ENCODE measurements at places on chromosomes 6 and 20.

DNA sequence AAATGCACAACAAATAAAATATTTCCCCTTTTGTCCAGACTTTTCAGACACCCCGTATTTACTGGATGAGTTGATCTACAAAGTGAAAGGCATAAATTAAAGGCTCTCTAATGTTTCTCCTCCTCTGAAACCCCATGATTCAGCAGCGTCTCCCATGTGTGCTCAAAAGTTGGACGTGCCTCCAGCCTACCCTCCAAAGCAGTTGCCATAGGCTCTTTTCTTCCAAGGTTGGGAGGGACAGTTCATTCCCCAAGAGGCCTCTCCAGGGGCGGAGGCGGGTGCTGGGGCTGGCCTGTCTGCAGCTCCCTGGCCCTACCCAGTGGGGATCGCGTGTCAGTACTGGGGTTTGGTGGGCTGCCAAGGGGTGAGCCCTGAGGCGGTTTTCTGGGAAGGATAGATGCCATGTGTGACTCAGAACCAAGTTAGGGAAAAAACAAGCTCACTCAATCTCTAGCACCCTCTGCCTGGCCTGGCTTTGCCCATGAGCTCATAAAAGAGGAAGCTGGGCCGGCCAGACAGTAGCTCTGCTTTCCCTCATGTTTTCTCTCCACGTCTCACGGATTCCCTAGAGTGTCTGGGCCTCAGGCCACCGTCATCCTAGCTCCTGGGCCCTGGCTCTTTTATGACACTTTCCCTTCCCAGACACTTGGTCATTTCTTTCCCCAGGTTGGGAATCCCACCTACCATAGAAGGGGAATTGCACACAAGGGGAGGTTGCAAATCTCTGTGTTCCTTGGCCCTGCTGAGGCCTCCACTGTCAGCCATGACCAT is 8.0 kb upstream of the IER3 start:
- DNase-seq = peak; percentile 100

- DNase-seq = peak; percentile 94
These were observed at the start of gene RAET1G for GRCh38 chr6:149922642-149923326. RAET1G (minus strand) TSS chr6:149923121; CDS start chr6:149923010, 111 bp downstream.

- peak; percentile 9 for DNase-seq
These were observed 116.6 kb downstream of the CRYBG1 start for GRCh38 chr6:106477146-106477545.

DNA sequence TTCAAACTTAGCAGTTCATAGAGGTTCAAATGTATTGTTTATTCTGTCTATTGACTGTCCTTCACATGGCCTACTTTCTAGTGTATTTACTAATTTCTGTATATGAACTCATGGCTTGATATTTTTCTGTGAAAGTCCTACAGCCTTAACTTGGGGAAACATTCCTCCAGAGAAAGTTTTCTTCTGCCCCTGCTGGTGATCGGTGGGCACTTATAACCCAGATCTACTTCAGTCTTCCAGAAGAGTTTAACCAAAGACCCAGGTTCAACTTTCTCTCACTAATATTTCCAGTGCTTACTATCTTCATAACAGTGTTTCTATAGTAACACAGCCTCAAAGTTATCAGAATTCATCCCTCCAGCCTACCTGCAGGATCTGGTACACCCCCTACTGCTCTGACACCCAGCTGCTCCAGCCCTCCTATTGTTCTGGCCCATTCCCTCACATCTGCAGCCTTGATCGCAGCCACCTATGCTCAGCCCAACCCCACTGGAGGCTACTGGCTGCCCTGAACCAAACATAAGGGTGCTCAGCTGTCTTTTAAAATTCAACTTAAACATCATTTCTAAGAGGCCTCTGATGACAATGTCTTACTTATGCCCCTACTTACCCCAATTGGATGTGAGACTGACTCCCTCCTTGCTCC is 72.3 kb downstream of the TBX18 start:
- no peak for DNase-seq

DNA sequence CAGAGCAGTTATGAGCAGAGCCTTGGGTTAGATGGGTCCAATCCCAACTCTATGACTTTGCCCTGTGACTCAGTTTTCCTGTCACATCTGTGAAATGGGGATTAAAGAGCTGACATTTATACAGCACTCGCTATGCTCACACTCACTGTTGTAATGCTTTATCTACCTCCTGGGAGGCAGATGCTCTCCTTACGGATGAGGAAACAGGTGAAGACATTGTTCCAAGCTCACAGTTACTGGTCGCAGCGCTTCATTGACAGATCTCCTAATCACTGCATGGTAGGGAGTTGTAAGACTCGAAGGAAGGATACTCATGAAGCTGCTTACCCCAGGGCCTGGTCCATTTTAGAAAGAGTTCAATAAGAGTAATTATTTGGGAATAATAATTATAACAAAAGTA is 2.9 kb upstream of the MYLK2 start:
- DNase-seq = no peak

- no peak for DNase-seq
These were observed 1.5 kb upstream of the ISM1 start for GRCh38 chr20:13219327-13220193.

DNA sequence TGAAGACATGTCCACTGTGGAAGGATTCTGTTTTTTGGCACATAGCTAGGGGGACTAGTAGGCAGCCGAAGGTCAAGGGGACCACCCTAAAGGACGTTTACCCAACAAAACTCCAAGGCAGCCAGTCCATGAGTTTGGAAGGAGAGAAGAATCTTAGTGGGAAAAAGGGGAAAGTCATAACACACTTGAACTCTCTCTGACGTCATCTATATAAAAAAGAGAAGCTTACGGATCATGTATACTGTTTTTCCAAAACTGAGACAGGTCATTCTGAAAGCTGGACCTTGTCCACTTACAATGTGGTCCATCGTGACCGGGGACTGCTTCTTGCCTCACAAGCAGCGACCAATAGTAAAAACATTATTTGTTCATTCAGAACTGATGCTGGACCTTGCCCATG is 95.5 kb downstream of the MBOAT1 start:
- no peak for DNase-seq

DNA sequence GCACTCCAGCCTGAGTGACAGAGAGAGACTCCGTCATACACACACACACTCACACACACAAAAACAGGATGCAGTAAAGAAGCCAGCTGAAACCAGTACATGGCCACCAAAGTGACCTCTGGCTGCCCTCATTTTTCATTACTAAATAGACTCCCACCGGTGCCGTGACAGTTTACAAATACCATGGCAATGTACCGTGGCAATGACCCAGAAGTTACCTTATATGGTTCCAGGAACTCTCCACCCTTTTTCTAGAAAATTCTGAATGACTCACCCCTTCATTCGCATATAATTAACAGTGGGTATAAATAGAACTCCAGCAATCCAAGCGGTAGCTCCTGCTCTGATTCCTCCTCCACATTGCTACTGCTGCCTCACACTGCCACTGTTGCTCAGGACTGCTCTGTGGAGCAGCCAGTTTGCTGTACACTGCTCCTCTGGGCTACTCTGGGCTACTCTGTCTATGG is 57.7 kb downstream of the SNX5 start:
- peak; percentile 89 for DNase-seq

GRCh38 chr20:5991623-5992441 is 41.4 kb downstream of the MCM8 start:
- DNase-seq = no peak

- DNase-seq = peak; percentile 74
These were observed 38.1 kb upstream of the HLA-E start for GRCh38 chr6:30450909-30451841.

GRCh38 chr6:22929311-22929985 is 360.1 kb downstream of the HDGFL1 start:
- DNase-seq = peak; percentile 22

DNA sequence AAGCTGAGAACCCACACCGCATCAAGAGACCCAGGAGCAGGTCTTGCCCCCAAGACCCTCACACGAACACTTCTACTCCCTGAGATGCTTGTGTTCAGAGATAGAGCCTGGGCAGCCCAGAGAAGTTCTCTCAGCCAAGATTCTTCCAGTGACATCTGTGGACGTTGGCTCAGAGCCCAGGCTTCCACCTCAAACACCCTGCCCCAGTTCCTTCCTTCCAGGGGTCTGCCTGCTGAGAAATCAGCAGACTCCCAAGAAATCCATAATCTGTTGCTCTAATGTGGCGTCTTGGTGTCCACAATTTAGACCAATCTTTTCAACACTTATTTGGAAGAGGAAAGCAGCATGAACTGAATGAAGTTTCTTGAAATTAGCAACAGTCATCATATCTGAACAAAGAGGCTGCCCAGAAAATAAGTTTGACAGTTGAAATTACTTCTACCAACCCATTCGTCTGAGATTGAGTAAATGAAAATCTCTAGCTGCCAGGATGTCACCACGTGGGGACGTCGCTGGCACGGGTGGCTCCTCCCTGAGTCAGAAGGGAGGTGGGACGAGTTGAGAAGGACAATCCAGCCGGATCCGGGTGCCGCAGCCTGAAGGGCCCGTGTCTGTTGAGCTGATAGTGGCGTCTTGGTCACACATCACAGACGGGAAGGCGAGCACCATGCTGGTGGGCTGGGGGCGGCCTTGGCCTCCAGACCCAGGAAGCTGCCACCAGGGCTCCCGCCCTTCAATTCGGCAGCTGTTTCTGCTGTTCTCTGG is 400.9 kb downstream of the TAF4 start:
- DNase-seq = peak; percentile 9

DNA sequence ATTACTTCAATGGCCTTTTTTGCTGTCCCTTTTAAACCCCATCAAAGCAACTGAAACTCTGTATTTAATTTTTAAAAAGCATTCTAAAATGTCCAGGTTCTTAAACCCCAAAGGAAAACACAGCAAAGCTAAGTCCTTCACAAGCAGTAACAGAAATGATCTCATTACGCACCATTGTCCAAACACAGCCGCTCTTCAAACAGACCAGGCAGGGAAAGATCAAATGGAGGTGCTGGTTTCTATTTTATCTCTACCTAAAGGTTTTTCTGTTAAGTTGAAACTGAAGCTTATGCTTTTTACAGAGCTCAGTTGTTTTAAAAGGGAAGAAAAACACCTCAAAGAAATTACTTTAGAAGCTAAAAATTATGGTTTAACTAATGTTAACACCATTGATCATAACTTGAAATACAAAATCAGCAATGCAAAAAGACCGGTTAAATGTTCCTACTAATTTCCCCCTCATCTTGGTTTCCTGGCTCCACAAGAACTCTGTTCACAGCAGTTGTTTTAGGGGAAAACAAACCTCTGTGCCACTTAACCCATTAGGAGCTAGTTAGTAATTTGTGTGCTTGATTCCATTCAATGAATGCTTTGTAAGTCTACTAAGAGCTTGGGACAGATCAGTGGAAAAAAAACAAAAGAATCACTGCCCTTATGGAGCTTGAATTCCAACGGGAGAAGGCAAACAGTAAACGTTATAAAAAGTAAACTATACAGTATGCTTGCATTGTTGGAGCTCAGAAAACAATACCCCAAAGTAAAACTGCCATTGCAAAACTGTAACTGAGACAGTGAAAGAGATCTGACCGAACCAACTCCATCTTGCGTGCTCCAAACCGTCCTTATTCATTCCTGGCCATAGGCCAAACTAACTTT is 87.4 kb downstream of the CD24 start:
- no peak for DNase-seq

DNA sequence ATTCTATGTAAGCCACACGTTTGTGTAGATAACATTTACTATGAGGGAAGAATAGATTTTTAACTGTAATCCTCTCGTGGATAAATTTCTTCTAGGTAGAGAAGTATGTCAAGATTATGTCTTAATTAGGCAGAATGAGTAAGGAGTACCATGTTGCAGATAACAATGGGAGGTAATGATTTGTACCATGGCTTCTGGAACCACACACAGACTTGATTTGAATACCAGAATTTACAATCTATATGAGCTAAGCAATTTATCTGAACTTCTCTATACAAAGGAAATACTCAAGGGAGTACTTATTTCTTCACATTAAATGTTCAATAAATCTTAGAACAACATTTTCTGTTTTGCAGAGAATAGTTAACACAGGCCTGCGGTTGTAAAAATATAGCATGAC is 51.5 kb downstream of the RPS12 start:
- no peak for DNase-seq

- DNase-seq = no peak
These were observed 22.9 kb downstream of the CYP39A1 start for GRCh38 chr6:46629691-46630090.

GRCh38 chr6:126773112-126773805 is 345.2 kb upstream of the RSPO3 start:
- DNase-seq = peak; percentile 57

GRCh38 chr6:135106611-135107010 is 52.0 kb upstream of the HBS1L start:
- DNase-seq = no peak

DNA sequence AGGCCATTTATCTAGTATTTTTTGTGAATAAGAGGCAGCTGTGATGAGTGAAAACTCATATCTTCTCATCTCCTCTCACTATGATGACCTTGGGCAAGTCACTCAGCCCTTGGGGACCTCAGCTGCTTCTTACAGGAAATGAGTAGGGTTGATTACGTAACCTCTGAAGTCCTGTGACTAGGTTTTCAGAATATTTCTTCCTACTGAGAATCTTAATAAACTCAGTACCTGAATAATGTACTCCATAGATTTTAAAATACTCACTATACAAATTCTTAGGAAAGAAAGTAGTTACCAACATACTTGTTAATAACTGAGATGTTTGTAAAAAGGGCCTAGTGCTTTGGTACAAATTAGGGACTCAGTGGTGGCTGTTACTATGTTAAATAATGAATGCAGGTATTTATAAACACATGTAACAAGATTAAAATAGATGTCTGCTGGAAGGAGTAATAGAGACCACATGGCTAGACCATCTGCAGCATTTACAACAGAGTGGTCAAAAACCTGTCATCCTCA is 60.9 kb downstream of the RPRD1B start:
- DNase-seq = peak; percentile 73

GRCh38 chr20:15018966-15019365 is 681.6 kb upstream of the FLRT3 start:
- no peak for DNase-seq

Measured in fibroblast of skin of scalp (primary cell).